ENCODE measurements at places on chromosomes 7 and 10.

- DNase-seq = no peak
These were observed 56.6 kb downstream of the GSDME start for GRCh38 chr7:24700521-24701260.

- DNase-seq = no peak
These were observed 79.5 kb downstream of the AOAH start for GRCh38 chr7:36644625-36645422.

GRCh38 chr7:158595068-158595467 lies 7.4 kb upstream of the PTPRN2 start:
- peak; percentile 4 for DNase-seq

GRCh38 chr7:25951414-25952260 lies 200.4 kb upstream of the NFE2L3 start:
- DNase-seq = no peak

DNA sequence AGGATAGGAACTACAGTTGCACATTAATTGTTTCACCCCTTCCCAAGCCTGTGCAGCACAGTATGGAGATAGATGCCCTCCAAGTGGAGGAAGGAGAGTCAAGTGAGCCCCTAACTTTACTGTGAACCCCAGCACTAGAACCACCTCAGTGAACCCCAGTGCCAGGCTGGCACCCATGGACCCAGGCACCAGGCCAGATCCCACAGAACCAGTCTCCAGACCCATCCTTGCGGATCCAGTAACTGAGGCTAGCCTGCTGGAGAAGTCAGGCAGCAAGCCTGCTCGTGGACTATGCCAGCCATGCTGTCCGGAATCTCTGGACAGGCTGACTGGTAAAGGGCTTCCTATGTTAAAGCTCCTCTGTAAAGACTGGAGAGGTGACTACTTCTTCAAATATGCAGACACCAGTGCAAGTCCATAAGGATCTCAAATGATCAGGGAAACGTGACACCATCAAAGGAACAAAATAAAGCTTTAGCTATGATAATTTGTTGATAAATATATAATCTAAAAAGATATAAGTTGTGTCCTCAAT lies 27.7 kb downstream of the SHOC2 start:
- DNase-seq = no peak

DNA sequence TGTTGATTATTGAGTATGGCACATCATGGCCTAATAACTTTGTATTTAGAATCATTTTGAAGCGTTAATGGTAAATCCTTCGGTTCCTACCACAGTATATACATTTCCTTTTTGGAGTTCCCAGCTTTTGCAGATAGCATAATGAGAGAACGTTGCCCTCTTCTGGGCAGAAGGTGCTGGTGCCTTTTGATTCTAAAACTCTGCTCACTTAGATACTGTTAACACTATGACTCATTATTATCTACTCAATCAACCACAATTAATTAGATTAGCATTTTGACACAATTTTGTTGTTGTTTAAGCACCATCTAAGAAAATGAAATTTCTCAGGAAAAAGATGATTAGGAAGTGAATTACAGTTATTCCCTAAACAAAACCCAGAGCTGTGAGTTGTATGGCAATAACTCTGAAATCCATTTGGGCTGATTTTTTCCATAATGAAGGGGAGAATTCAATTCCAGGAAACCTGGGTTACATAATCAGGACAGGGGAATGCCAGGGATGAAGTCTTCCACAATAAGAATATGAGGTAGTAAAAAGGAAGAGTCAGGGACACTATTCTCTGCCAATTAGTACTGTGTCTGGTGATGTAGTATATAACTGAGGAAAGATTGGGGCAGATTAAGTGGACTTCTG lies 11.5 kb upstream of the DLD start:
- DNase-seq = no peak

DNA sequence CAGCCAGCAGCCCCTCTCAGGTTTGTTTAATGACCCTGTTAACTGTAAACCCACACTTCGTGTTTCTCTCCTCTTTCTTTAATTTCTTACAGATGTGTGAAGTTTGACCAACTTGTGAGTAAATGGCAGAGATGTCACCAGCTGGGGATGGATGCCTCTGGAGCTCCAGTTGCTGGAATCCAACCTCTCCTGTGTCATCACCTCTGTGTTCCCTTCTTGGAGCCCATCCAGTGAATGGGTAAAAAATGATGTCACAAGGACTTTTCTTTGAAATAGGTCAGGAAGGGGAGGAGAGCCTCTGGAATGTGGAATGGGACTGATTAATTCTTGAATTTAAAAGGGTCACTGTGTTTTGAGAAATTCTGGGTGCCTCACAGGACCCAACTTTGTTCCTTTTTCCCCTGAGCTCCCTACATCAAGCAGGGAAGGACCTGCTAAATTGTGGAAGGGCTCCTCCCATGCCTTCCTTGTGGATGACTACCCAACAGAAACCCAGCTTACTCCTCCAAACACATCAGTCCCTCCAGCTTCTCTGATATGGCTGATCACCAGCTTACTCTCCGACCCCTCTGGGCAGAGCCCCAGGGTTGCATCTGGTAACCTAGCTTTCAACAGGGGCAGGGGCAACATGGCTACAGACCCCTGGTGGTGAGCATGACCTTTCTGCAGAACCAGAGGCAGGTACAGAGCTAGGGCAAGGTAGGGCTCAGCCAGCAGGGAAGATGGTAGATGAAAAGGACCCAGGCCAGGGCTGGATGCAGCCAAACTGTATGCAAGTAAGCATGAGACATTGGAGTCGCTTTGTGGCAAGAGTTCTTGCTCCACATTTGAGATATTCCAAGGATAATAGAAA lies 67.5 kb downstream of the STRA8 start:
- DNase-seq = no peak

DNA sequence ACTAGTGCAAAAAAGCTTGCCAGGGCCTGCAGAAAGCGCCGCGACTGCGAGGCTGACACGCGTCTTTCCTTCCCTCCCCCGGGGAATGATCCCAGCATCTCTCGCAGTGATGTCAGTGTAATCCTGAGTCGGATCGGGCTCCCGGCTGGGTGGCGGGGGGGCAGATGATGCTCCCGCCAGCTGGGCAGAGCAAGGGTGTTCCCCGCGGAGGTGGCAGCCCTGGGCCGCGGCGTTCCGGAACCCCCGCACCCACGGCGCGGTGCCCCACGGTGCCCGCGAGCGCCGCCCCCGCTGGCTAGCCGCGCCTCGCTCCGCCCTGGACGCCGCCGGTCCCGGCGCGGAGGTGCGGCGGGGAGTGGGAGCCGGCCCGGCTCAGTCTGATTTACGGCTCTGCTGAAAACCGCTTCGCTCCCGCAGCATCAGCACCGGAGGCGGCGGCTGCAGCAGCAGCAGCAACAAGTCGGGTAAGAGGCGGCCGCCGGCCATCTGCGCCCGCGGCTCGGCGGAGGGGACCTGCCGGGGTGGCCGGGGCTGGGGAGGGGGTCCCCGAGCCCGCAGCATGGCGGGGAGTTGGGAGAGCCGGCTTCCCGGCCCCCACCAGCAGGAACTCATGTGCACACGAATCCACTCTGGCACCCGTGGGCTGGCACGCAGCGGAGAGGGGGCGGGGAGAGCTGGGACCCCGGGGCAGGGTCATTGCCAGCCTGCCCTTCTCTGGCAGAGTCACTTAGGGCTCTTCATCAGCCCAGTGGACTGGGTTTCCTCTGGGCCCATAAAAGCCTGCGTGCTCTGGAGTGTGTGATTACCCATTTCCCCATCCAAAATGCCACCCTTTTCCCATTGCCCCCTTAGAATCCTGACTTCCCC lies at the start of gene ZNF365:
Gene ZNF365, plus strand, starts transcription at position 375 of the 867 bp plus-strand sequence. CDS start 1,825 bp downstream, outside the sequence.
- DNase-seq = peak; percentile 48

GRCh38 chr10:23379686-23380085 lies 35.1 kb upstream of the C10orf67 start:
- no peak for DNase-seq

DNA sequence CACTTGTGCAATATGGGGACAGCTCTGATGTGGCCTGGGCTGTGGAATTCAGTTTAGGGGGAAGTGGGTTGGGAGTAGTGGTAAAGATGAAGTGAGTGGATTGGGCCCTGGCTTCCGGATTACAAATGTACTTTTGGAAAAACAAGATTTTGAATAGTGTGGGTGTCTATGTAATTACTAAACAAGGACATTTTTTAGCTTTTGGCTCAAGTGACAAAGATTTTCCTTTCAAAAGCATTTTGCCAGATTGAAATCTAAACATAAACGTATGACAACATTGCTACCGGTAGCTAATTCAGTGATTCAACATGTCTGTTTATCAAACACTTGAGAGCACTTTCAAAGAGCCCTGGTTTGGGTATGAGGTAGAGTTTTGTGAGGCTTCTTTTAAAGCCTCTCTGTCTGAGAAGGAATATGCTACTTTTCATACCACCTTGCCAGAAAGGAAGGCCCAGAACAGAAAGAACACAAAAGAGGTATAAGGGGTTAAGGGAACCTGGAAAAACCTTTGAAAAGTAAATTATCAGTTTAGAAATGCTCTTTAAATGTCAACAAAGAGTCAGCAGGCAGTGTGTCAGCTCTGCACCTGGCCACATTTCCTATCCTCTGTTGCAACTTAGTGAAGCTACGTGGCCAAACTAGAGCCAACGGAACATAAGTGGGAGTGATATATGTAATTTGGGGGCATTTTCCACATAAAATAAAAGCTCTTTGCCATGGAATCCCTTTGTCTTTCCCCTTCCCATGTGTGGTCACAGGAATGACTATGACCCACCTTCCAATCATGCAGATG lies 516.1 kb downstream of the NRG3 start:
- no peak for DNase-seq

GRCh38 chr10:101155896-101156295 lies 24.8 kb downstream of the TLX1 start:
- DNase-seq = no peak

- DNase-seq = no peak
These were observed 12.9 kb downstream of the OR2AE1 start for GRCh38 chr7:99863847-99864440.

DNA sequence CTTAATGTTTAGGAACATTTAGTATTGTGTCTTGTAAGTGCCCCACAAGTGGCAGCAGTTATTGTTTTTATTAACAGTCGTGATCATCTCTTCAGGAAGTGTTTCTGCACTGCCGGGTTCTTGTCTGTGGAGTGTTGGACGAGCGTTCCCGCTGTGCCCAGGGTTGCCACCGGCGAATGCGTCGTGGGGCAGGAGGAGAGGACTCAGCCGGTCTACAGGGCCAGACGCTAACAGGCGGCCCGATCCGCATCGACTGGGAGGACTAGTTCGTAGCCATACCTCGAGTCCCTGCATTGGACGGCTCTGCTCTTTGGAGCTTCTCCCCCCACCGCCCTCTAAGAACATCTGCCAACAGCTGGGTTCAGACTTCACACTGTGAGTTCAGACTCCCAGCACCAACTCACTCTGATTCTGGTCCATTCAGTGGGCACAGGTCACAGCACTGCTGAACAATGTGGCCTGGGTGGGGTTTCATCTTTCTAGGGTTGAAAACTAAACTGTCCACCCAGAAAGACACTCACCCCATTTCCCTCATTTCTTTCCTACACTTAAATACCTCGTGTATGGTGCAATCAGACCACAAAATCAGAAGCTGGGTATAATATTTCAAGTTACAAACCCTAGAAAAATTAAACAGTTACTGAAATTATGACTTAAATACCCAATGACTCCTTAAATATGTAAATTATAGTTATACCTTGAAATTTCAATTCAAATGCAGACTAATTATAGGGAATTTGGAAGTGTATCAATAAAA lies 22.2 kb downstream of the PLA2G12B start:
- DNase-seq = no peak

GRCh38 chr10:63587191-63587590 lies 66.0 kb downstream of the REEP3 start:
- no peak for DNase-seq

- DNase-seq = no peak
These were observed 52.6 kb downstream of the FGFBP3 start for GRCh38 chr10:91856637-91857036.

- no peak for DNase-seq
These were observed 49.4 kb upstream of the KLF6 start for GRCh38 chr10:3834404-3834803.

- DNase-seq = no peak
These were observed 183.6 kb upstream of the NFE2L3 start for GRCh38 chr7:25968205-25968993.

GRCh38 chr7:120582916-120583315 lies 275.0 kb downstream of the TSPAN12 start:
- DNase-seq = no peak

GRCh38 chr7:29565224-29565630 lies 1.6 kb downstream of the PRR15 start:
- no peak for DNase-seq

- DNase-seq = peak; percentile 82
These were observed 22.3 kb downstream of the SCART1 start for GRCh38 chr10:133475821-133476640.

- DNase-seq = no peak
These were observed 206.8 kb downstream of the SKIDA1 start for GRCh38 chr10:21318540-21319167.

DNA sequence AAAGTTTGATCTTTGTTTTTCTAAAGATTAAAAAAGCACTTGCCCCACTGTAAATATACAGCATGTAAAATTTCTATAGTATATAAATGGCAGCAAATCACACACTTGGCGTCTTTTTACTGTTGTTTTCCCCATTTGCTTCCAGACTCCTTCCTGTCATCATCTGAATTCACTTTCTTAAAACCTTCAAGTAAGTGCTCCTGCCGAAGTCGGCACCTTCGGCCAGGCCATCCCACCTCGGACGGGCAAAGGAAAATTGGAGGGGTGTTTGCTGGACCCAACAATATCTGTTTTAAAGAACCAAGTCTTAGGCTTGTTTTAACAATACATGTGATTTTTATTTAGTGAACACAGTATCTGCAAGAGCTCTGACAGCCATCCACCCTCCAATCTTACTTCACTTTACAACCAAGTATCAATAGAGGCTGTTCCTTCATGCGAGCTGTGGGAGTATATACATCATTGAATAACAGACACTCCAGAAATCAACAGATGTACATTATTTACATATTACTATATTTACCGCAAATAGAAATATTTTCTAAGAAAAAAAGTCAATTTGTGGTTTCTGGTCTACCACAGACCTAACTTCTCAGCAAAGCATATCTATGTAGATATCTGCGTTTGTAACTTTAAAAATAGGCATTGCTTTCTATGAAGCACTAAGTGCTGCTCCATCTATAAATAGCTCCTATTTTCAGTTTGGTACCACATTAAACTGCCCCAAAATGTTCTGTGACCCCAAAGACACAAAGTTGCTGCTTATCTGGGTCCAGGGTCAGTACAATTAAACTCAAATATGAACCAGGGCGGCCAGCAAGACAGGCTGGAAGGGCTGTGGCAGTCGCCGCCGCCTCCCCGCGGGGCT lies 110.7 kb downstream of the CYTH3 start:
- no peak for DNase-seq

GRCh38 chr10:86611386-86611785 lies 43.0 kb upstream of the OPN4 start:
- no peak for DNase-seq

- no peak for DNase-seq
These were observed 226.5 kb downstream of the DKK1 start for GRCh38 chr10:52540479-52540984.

- no peak for DNase-seq
These were observed 4.7 kb upstream of the EIF5AL1 start for GRCh38 chr10:79507440-79508167.

- no peak for DNase-seq
These were observed 29.0 kb downstream of the GSTO2 start for GRCh38 chr10:104297697-104298660.

- DNase-seq = no peak
These were observed 2.4 kb upstream of the ST7 start for GRCh38 chr7:116950889-116951351.

Measured in T-helper 2 cell (primary cell).